A549 treated with ZK216348 at 1 μM for 4 hours (cell line): ENCODE measurements at places on chromosomes 5 and 9. TPM values are rescaled to one million over a fixed set of nuclear protein-coding genes. Genes with fewer than 3 reads are reported as not detected.

The CDKN2B-AS1 gene
- total RNA-seq = not detected in 5 replicates

The N4BP3 gene
- 0.73 to 1.1 TPM (median 1.0 TPM) in 5 replicates for total RNA-seq

The NFIB gene
- 6.1 to 12.1 TPM (median 10.8 TPM) in 5 replicates for total RNA-seq

The ZNF484 gene
- total RNA-seq = 2.0 to 3.4 TPM (median 2.1 TPM) in 5 replicates
